ENCODE measurements at places on chromosomes 2 and 18.
A peak's percentile ranks its signal among the peaks of the same experiment; 100 is the strongest.

DNA sequence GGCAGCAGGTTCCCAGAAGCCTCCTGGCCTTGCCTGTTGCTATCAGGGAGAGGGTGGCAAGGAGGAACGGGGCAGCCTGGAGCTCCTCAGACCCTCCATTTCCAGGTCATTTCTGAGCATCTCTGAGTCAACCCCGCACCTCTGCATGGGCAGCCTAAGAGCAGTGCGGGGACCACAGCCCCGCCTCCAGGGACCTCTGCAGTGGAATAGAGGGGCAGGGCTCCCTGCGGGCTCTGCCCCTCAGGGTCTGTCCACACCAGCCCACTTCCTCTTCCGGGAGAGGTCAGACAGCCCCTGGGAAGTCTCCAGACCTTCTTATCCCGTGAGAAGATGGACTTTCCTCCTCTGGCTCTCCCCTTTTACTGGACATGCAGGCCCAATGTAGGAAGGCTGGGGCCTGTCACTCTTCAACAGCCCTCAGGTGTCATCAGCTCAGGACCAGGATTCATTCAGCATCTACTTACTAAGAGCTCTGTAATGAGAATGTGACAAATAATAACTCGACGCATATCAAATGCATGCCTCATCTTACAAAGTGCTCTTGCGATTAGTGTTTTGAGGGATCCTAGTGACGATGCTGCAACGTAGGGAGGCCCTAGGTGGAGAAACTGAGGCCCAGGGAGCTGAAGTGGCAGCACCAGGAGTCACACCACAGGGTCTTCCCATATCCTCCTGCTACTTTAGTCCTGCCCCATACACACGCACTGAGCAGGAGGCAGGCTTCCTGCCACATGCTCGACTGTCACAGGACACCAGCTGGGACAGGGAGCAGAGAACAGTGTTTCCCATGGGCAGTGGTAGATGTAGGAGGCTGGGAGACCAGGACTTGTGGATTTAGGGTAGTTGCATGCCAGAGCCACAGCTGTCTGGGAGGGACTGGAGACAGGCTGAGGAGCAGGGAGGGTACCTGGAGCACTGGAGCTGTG lies 28.0 kb downstream of the SH2D6 start:
- DNase-seq, result no peak

- DNase-seq, result no peak
These were observed 19.9 kb downstream of the FMNL2 start for GRCh38 chr2:152354909-152355308.

DNA sequence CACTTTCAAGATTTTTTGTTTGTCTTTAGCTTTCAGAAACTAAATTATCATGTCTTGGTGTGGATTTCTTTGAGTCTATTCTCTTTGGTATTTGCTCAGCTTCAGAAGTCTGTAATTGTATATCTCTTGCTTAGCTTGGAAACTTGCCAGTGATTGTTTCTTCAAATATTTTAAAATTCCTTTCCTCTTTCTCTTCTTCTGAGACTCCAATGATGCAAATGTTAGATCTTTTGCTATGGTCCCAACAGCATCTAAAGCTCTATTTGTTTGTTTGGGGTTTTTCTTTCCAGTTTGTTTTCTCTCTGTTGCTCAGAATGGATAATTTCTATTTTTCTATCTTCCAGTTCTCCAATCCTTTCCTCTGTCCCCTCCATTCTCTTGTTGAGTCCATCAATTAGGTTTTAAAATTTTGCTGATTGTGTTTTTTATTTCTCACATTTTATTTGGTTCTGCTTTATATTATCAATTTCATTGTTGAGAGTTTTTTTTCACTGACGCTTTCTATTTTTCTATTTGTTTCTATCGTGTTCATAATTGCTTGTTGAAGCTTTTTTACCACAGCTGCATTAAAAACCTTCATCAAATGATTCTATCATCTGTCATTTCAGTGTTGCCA lies 81.5 kb upstream of the DAPL1 start:
- peak; percentile 15 for DNase-seq

DNA sequence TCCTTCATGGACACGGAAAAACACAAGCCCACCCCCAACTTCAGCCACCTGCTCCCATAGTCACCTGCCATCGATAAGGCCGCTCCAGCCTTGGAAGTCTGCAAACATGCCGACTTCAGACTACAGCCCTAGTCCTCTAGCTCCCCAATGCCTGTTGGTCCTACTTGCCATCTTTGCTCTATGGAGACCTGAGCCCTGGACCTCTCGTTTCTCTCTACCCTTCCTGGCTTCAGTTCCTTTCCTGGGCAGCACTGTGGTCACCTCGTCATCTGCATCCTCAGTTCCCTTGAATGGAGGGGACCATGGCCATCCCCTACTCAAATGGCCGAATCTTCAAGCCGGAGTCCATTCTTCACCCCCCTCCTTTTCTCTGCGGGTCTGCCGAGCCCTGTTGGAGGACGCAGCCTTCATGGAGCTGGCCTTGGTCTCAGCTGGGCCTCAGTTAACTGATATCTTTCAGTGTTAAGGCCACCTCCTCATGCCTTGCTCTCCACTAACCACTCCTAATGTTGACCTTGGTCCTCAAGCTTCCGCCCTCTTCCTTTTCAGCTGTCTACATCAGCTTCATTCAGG lies 47.7 kb upstream of the GBX2 start:
- DNase-seq, result no peak

- DNase-seq, result no peak
These were observed 271.5 kb upstream of the LYPD1 start for GRCh38 chr2:132941296-132942020.

DNA sequence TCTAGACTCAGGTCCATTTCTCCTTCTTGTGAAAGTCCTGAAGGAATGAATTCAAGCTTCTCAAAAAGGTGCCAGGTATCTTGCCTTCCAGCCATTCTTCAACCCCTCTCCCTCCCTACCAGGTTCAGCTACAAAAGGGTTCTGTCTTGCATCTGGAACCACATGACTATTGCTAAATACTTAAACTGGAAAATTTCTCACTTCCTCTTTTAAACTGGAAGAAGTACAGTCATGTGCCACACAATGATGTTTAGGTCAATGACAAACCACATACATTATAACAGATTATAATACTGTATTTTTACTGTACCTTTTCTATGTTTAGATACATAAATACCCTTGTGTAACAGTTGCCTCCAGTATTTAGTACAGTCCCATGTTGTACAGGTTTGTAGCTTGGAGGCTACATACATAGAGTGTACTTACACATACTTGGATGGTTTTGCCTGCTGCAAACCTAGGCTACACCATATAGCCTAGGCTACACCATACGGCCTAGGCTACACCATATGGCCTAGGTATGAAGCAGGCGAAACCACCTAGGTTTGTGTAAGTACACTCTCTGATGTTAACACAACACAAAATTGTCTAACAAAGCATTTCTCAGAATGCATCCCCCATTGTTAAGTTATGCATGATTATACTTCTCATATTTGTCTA lies 142.0 kb upstream of the DNMT3A start:
- DNase-seq, result peak; percentile 24

DNA sequence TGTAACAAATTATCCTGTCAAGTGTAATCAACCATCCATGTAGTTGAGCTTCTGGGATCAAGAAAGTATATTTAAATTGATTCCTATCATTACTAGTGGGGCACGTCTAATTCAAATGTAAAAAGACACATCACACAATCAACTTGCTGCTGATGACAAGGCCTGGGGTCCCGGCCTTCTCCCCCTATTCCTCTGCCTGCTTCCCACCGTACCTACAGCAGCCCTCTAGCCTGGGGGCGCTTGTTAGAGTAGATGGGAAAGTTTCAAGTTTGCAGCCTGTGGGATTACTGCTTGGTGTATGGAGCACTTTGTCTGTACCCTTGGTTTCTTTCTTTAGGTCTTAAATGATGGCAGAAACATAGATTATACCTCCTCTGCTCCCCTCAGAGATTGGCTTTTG lies 333.3 kb upstream of the KYNU start:
- no peak for DNase-seq

GRCh38 chr2:8219631-8220355 lies 462.1 kb upstream of the ID2 start:
- peak; percentile 29 for DNase-seq

DNA sequence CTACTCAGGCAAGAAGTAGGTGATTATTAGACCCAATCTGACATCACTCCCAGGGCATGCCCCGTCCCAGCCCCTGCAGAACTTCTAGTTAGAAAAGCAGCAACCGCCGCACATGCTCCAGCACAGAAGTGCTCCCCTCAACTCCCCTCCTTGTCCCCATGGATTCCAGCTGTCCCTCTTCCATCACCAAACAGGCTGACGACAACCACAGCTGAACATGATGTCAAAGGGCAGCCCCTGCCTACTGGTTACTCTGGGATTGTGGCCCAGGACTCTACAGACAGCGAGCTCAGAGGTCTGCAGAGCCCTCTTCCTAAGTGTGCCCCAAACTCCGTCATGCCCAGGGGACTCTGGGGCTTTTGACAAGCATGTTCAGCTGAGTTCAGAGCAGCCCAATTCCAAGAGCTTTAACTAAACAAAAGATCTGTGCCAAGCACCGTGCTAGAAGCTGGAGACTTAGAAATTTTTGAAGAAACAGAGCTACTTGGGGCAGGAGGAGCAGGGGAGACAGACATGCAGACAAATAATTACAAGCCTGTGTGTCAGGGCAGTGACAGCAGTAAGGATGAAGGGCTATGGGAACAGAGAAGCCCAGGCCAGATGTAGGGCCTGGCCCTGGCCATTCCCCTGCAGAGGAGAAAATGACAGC lies 148.1 kb downstream of the BCL11A start:
- no peak for DNase-seq

Data from HT1080 (cell line).